ENCODE measurements at places on chromosomes 7 and 10. TPM values are rescaled to one million over a fixed set of nuclear protein-coding genes. Genes with fewer than 3 reads are reported as not detected.

DNA sequence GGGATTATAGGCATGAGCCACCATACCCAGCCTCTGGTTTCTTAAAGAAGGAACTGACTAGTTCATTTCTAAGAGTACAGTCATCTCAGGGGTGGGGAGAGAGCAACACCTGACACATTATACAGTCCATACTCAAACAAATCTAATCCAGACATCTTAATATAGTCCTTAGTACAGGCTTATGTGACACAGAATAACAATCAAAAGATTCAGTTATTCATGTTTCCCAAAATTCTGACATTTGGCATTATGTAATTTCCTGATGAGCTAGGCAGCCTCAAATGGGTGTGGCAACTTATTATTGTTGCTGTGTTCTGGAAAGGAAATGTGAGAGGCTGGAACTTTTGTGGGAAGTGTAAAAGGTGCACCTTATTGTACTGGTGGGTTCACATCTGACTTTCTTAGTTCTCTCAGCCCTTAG, 116.3 kb downstream of the WDFY4 start:
- no peak for DNase-seq

DNA sequence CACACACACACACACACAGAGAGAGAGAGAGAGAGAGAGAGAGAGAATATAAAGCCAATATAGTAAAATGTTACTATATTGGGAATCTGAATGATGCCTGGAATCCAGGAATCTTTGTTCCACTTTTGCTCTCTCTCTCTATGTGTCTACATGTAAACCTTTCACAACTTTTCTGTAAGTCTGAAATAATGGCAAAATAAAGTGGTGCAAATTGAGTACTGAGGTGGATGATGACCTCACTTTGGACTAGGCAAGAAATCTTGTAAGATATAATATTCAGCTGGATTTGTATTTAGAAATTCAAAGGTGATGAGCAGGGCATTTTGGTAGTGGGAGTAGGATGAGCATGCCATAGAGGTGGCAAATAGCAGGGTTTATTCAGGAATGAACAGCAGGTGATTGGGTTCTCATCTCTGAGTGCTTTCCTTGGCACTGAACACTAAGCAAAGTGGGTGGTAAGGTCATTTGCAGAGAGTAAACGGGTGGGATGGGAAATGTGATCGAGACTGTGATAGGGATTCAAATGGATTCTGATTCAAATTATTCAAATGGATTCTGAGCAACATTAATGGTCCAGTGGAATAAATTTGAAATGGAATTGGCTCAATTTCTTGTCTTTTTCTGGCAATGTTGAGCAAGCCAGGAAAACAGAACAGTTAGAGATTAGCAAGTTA, 9.7 kb upstream of the ANLN start:
- no peak for DNase-seq

Gene CCZ1B
- 60.2 TPM for polyA plus RNA-seq

DNA sequence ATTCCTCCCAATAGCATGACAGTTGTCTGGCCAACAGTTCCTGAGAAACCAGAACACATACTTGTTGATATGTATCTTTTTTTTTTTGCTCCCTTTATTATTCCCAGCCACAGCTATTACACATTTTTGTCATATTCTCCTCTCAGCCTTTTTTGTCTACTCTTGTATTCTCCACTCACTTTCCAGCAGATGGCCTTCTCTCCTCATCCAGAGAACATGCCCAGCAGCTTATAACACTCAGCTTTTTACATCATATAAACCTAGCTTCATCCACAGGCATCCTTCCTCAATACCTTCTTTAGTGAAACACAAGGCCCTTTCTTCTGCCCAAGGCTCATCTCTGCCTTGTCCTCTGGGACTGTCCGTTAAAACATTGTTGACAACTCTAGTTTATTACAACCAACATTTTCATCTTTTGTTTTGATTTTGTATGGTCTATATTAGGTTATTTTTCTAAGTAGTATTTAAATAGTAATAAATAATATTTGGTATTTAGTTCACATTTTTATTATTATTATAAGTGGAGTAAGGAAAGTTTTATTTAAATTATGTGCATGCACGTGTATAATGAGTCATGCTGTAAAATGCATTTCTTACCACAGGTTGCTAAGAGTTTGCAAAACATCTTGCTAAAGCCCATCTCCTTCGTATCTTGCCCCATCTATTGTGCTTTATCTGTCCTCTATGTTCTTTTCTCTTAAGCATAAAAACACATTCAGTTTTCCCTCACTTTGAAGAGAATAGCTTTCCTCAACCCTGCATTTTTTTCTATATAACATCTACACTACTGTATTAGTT, 101.5 kb downstream of the ORC5 start:
- DNase-seq, result no peak

- DNase-seq, result no peak
Observed at GRCh38 chr10:125161707-125162119, 1.4 kb upstream of the CTBP2 start.

Gene OLAH
- 1.9 TPM for polyA plus RNA-seq

Gene DRGX
- polyA plus RNA-seq, result 67.8 TPM

Measured in spinal cord (tissue), 10 donors.